ENCODE measurements at places on chromosomes 1 and 21.

- no peak for DNase-seq
Observed at GRCh38 chr1:218526198-218526580, 181.1 kb downstream of the TGFB2 start.

DNA sequence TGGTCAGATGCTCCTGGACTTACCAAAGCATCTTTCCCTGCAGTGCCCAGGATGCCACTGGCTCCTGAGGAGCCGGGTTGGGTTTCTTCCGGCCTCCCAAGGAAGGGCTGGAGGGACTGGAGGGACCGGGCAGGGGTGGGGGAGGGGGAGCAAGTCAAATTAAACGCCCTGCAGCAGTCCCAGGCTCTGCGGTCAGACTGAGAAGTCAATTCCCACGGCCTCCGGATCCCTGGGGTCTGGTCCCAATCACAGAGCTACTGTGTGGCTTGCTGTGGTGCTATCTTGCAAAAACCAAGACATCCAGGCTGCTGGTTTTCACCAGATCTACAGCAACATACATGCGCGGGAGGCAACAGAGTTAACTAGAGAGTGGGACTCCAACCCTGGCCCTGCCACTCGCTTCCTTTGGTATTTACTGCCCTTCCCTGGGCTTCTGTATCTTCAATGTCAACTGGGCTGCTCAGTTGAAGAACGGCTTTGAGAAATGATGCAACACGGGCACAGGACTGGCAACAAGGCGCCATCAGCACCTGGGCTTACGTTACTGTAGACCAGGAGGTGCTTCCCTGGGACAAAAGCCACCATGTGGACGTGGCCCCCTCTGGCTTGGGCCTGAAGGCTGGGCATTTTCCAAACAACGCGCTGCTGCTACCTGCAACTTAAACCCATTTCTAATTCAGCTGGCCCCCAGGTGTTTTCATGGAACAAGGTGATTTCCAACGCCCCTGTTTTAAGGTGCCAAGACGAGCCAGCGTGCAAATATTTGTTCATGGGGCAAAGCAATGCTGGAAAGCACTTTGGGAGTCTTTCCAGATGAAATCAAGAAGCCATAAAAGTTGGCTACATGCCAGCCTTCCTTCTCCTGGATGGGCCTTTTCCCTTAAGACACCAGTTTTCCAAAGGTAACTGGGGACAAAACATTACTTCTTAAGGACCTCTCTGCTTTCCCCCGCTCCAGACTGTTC lies 11.5 kb downstream of the RCC2 start:
- no peak for DNase-seq

DNA sequence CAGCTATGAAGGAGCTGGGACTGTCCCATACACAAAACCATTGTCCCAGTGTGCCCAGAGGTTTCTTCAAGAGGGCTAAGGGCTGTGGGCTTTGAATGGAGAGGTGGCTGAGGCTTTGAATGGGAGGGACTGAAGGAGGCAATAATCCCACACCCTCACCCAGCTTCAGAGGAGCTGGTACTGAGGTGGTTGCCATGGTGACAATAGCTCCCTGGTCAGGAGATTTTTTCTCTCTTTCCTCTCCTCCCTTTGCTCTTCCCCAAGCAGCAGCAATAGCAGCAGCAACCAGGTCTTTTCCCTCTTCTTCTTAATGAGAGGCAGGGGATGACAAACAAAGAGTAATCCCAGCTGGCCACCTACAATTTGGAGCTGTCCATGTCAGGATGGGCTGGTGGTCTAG lies 1.6 kb downstream of the HPCAL4 start:
- no peak for DNase-seq

- DNase-seq: no peak
Observed at GRCh38 chr1:171610385-171610784, 11.7 kb upstream of the MYOCOS start.

- no peak for DNase-seq
Observed at GRCh38 chr1:42746436-42747105, 6.5 kb upstream of the CLDN19 start.

- DNase-seq: no peak
Observed at GRCh38 chr1:160646180-160646579, 664 bp downstream of the SLAMF1 start.

GRCh38 chr1:92445865-92446264 lies 40.9 kb downstream of the GFI1 start:
- no peak for DNase-seq

- DNase-seq: no peak
Observed at GRCh38 chr21:38822778-38823238, 17.1 kb downstream of the ETS2 start.

- no peak for DNase-seq
Observed at GRCh38 chr1:121418369-121419049, 233.7 kb downstream of the SRGAP2C start.

- DNase-seq: no peak
Observed at GRCh38 chr21:42540396-42540795, 26.7 kb downstream of the SLC37A1 start.

GRCh38 chr1:159188375-159188788 lies 16.3 kb upstream of the ACKR1 start:
- DNase-seq: peak; percentile 51

DNA sequence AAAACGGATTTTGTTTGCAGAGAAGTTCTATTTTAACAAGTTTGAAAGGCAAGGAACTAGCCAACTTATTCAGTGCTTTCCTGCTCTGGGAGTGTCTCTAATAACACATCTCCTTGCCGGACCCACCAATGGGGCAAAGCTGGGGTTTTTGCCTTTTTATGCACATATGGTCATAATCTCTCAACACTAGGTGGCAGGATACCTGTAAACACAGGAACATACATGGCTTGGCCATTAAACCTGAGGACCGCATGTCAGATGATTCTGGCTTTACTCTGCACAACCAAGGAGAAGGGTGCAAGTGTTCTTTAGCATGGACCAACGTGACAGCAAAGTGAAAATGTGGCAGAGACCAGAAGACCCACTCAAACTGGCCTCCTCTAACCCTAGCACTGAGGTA lies 4.9 kb downstream of the TMEM9 start:
- DNase-seq: no peak

DNA sequence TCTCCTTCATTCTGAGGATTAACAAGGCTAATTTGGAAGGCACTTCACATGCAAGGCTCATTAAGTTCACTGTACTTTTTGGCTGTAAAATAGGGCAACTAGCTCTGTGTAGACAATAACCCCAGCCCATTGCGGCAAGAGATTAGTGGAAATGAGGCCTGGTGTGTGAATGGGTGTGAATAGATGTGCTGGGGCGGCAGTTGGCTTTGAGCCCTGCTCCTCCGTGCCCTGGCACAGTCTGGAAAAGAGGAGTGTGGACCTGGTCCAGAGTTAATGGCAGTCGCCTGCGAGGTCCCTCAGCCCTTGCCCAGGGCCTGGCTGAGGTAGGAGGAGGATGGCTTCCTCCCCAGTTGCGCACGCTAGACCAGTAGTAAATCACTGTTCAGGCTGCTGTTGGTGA lies 4.8 kb downstream of the KISS1 start:
- DNase-seq: no peak

DNA sequence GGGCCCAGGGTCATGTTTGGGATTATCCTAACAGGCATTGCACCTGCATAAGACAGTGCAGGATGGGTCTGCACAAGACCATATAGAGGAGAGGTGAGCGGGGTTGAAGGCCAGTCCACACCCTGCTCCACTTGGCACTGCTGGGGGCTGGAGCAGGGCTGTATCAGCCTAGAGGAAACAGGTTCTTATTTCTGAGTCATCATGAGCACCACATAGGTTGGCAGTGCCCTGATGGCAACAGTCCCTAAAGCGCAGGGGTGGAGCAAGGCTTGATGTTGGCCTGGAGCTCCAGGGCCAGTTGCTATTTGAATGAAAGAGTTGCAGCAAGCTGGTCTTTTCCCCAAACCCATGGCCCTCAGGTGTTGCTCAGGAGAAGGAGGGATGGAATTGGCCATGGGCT lies 29.8 kb upstream of the BMP8B start:
- no peak for DNase-seq

DNA sequence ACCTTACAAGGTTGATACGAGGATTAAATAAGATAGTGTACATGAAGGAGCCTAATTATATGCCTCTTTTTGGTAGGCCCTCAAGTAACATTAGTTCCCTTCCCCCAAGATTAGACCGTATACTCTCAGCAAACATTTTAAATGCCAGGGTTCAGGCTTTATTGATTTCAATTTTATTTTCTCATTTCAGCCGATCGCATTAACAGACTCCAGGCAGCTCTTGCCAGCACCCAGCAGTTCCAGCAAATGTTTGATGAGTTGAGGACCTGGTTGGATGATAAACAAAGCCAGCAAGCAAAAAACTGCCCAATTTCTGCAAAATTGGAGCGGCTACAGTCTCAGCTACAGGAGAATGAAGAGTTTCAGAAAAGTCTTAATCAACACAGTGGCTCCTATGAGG lies 104.4 kb upstream of the BMP8A start:
- DNase-seq: no peak

DNA sequence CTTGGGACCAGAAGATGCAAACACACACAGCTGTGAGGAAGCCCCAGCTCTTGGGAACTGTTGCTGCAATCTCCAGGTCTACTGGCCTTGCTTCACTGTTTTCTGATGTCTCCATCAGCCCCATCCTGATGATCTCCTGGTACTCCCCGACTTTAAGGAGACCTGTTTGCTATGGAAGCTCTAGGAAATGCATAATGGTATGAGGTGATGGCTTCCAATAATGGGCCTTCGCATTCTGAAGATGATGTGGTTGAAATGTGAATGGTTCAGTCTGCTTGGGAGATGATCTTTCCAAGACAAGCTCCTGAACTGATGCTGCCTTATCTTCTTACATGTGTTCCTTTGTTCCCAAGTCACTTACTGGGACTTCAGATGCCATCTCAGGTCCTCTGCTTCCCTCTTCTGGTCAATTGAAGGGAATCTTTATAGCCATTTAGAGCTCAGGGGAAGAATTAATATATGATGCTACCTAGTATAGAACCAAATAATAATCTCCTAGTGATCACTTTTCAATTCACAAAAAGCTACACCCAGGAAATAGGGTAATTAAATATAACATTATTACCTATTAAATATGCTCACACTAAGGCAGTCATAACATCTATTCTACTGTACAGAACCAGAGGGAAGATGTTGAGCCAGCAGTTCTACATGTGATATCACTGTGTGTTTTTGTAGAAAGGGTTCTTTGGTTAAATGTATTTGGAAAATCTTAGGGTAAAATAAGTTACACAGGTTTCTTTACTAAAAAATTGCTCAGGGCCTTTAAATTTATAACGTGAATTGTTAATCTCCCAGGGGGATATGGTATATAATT lies 73.9 kb upstream of the VTCN1 start:
- DNase-seq: peak; percentile 23

DNA sequence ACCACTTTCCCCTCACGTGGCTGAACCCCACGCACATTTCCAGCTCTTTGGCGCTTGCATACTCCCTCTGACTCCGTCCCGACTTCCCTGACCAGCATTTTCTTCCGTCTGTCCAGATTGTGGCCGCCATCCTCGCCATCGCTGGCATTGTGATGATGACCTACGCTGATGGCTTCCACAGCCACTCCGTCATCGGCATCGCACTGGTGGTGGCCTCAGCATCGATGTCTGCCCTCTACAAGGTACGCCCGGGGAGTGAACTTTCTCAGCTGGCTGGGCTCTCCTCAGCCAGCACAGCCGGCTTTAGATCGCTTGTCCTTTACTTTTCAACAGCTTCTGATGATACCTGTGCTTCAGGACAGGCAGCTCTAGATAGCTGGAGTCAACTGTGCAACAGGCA lies 56.8 kb upstream of the COA6 start:
- no peak for DNase-seq

GRCh38 chr1:45236136-45236535 lies 29.7 kb upstream of the ZSWIM5 start:
- no peak for DNase-seq

DNA sequence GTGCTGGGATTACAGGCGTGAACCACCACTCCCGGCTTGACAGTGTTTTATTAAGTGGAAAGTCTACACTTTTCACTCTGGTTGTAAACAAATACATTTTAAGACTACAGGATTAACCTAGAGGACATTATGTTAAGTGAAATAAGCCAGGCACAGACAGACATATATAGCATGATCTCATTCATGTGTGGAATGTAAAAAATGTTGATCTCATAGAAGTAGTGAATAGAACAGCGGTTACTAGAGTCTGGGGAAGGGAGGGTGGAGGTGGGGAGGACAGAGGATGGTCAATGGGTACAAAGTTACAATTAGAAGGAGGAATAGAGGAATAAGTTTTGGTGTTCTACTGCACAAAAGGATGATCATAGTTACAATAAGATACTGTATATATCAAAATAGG lies 16.9 kb downstream of the CTH start:
- DNase-seq: no peak

DNA sequence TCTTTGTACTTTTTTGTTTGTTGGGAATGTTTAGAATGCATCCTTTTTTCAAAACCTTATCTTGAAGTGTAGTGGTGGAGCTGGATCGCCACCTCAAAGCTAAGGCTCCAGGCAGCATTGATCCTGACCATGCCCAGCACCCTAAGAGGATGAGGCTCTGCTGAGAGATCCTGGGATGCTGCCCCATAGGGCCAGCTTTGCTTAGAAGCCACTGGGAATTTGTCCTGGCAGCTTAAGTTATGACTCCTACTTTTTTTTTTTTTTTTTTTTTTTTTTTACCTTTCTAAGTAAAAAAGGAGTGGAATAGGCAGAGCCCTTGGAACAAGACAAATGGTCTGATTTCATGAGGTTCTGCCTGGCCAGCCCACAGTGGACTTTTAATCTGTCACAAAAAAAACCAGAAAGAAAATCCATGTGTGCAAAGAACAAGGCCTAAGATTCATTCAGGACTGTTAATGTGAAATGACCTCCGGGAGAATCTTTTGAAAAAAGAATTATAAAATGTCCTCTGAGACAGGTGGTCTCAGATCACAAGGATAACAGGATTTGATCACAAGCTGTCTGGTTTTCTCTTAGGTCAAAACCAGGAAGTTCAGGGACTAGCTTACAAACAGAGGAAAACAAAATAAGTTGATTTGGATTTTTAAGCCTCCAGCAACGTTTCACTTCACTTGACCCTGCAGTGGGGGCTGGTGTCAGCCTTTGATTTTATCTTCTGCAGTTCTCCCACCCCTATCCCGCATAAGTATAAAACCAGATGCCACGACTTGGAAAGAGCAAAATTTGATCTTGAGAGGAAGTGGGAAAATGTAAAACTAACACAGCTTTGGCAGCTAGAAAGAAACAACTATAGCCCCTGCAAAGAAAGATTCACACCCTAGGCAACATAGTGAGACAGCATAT lies 25.9 kb upstream of the RAP1A start:
- no peak for DNase-seq

DNA sequence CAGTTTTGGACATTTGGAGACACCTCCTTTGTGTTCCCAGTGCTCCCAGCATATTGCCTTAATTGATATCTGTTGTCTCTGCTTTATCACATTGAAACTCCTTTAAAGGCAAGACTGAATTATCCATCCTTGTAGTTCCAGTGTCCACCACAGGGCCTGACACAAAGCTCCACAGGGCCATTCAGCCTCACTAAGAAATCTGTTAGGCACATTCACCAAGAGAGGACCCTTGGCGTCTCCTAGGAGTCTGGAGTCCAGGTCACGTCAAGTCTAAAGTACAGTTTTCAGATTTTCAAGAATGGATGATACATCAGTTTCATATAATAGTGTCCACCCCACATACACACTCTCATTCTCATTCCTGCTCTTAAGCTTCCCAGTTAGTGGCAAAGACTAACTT lies 4.8 kb downstream of the ACP6 start:
- DNase-seq: no peak

- DNase-seq: no peak
Observed at GRCh38 chr1:200771625-200772555, 33.2 kb downstream of the CAMSAP2 start.
